SW 1271 (cell line): ENCODE measurements at places on chromosomes 7 and 10.

GRCh38 chr10:4778761-4779160, 47.2 kb upstream of the AKR1E2 start:
- DNase-seq, result no peak

GRCh38 chr10:96991313-96991841, 159.3 kb downstream of the LCOR start:
- no peak for DNase-seq

DNA sequence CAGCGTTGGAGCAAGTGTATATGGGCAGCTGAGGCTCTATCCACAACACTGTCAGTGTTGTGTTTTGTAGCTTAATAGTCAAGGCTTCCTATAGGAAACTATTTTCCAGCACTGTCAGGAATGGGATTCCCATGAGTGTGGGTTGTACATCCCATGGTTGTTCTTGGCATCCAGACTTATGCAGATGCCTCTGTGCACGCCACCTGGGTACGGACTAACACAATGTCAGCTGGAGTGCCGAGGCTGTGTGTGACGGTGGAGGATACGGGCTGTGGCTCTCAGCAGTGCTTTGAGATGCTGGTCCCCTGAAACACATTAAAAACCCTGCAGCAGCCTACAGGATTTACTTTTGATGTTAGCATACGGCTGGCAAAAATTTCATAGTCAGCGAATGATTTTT, 350.0 kb downstream of the ACTR3B start:
- DNase-seq, result no peak

- DNase-seq, result no peak
These were observed 55.0 kb downstream of the PDIA4 start for GRCh38 chr7:148973256-148973655.

GRCh38 chr7:91929463-91929862, 11.2 kb upstream of the AKAP9 start:
- no peak for DNase-seq

- DNase-seq, result no peak
These were observed 33.5 kb upstream of the ABCB5 start for GRCh38 chr7:20581956-20582355.

GRCh38 chr10:14009371-14010100, 321.2 kb downstream of the FRMD4A start:
- DNase-seq, result no peak

- no peak for DNase-seq
These were observed 17.7 kb upstream of the PDCD4 start for GRCh38 chr10:110853921-110854605.

DNA sequence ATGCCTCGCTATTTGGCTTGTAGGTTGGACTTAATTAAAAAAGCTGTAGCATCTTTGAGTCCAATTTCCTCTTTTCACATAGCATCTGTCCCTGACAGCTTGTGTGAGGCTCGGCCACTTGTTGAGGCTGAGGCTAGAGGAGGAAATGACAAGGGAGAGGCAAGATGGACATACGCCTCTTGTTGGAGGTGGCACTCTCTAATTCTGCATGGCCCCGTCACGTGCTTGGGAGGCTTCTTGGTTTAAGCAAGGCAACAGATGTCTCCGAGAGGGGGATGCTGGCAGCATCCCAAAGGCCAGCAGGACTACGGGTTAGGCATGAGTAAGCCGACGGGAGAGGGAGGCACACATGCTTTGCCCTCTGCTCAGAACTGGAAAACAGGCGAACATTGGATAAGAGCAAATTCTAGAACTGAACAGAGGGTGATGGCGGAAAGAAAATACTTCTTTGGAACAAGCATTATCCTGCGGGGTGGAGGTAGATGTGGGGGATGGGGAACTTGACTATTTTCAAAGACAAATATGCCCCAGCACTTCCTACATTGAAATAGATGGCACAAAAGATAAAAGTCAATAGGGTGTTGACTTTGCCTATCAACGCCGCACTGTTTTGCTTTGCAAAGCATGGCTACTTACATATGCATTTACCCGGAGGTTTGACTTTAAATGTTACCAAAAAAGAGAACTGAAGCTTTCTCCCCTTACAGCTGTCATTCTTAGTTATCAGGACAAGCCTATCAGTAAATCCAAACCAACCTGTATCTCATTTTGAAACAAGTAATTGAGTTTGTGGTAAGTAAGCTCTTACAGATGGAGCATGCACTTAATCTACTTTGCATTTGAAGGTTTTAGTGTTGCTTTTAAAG, 94.8 kb downstream of the CHN2 start:
- no peak for DNase-seq

- DNase-seq, result no peak
These were observed 60.3 kb downstream of the PRR15 start for GRCh38 chr7:29623973-29624372.

DNA sequence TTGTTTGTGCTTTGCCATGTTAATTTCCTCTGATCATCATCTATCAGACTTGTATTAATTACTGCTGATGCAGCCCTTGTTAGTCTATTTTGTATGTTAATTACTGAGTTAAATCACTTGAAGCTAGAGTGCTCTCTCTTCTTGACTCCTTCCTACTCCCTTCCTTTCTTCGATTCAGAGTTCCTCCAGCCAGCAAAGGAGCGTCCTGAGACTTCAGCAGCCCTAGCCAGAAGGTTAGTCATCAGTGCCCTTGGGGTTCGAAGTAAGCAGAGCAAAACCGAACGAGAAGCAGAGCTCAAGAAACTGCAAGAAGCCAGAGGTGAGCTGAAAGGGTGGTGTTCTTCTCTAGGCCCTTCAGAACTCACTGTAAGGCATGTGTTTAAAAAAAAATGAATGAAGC, 32.1 kb downstream of the LOXL4 start:
- no peak for DNase-seq

DNA sequence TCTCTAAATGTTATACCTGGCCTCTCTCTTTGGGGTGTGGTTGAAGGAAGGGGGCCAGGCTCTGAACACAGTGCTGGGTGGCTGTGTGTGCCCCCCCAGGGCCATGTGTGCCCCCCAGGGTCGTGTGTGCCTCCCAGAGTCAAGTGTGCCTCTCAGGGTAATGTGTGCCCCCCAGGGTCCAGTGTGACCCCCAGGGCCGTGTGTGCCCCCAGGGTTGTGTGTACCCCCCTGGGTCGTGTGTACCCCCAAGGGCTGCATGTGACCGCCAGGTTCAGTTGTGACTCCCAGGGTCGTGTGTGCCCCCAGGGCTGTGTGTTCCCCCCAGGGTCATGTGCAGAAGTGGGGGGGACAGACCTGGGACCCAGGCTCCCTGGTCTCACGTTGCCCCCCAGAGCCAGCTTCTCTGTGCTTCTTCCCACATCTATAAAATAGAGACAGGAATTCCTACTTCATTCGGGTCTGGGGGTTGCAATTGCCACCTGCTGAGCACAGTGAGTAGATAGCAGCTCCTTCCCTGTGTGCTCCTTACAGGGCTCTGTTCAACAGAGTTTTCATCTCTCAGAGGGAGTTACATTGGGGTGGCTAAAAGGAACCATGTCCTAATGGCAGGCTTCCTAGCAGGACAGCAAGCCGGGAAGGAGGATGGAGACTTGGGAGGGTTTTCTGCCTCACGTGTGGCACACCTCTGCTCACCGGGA, 40.7 kb upstream of the AQP1 start:
- no peak for DNase-seq

GRCh38 chr10:129919358-129919757, 44.7 kb downstream of the EBF3 start:
- no peak for DNase-seq

DNA sequence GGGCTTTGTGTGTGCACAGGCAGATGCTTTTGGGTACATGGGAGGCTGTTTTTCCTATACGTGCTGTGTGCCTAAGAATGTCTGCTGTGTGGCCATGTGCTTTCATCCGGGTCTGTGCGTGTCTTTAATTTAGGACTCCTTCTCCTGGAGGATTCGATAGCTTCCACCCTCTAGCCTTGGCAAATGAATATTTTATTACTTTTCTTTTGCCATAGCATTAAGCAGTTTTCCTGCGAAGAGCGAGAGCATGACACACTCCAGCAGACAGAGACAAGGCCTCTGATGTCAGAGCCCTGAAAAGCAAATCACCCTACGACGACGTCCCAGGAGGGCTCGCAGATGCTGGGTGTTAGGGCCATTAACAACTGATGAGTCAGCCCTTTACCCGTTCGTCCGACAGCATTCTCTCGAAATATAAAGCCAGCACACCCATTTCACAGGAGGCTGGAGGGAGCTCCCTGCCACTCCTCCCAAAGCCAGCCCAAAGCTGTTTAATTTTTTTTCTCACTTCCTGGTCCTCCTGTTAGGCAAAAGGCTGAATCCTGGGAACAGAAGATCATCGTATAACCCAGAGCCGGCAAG, 311.3 kb upstream of the ZMIZ1 start:
- DNase-seq, result no peak

- no peak for DNase-seq
These were observed 1111.0 kb downstream of the XPNPEP1 start for GRCh38 chr10:108812296-108812695.

DNA sequence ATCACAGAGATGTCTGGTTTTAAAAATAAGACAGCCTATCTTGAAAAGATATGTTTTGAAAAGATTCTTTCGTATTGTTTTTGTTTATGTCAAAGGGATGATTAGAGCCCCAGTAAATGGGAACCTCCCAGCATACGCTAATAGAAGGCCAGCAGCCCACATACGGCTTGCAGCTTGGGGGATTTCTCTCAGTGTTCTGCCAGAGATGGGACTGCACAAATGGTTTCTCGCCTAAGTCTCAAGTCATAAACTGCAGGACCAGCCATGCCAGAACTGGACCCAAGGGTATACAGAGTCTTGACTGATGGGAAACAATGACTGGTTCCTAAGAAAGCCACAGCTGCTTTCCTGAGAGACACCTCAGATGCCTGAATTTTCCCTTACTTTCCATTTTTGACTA, 306.9 kb upstream of the DGKB start:
- DNase-seq, result no peak

DNA sequence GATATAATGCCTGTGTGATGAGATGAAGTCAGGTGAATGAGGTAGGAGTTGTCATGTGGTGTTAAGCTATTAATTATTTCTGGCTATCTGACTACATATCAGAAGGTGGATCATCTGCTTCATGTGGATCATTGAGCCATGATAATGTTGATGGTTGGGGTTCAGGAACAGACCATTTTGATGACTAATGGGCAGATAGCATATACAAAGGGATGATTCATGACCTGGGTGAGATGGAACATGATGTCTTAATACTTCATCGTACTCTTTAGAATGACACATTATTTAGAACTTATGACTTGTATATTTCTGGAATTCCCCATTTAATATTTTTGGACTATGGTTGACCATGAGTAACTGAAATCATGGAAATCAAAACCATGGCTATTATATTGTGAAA, 155.1 kb downstream of the OR13A1 start:
- no peak for DNase-seq

DNA sequence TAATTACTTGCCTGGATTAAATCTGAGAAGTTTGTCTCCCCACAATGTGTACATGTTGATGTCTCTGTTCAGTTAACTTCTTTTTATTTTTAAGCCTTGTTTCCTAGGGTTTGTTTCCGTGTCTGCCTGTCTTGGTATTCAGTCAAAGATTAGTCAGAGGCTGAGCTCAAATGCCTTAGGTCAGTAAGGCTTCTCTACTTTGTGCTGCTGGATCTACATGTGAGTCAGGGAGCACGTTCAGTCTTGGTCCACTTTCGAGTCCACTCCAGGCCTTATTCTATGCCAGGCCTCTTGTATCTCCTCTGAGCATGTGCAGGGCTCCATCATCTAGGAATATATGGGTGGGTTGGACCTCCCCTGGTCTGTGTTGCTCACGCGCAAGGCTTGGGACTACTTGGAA, 93.3 kb upstream of the FZD8 start:
- DNase-seq, result no peak

DNA sequence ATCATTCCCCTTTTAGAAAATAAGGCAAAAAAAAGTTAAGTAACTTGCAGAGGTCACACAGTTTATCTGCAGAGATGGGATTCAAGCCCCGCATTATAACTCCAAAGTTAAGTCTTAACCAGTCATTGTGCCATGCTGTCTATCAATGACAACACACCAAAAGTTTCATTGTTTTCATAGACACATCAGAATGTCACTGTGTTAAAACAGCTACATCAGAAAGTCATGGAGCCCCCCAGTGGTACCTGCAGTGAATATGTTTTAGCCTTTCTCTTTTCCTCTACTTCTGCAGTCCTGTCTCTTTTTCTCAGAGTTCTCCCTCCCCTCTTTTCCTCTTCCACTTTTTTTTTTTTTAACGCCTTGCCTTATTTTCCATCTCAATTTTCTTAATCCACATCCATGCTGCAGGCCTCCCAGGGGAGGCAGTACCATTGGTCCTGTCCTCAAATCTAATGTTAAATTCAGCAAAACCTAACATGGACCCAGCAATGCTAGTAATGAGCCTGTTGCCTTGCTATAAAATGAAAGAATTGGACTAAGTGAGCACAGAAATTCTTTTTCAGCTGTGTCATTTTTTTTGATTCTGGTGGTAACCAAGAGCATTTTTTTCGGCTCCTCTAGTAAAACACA, 3.8 kb upstream of the NRCAM start:
- no peak for DNase-seq

GRCh38 chr7:140033779-140034363, 28.9 kb downstream of the PARP12 start:
- no peak for DNase-seq

DNA sequence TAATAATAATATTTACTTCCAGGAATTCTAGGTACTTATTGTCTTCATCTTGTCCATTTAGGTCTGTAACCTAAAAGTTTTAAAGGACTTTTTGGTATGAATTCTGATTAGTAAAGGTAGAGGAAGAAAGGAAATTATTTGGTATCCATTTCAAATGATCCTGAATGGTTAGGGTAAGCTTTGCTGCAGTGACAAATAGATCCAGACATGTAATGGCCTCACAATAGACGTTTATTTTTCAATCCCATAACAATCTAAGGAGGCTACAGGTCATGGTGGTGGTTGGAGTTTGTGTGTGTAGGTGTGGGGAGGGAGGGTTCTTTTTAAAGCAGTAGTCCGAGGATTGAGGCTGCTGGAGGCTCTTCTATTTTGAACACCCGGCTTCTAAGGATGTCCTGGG, 5.3 kb downstream of the FBH1 start:
- no peak for DNase-seq
